Effector CD4-positive, alpha-beta T cell (primary cell): ENCODE measurements at places on chromosomes 11 and 22.

DNA sequence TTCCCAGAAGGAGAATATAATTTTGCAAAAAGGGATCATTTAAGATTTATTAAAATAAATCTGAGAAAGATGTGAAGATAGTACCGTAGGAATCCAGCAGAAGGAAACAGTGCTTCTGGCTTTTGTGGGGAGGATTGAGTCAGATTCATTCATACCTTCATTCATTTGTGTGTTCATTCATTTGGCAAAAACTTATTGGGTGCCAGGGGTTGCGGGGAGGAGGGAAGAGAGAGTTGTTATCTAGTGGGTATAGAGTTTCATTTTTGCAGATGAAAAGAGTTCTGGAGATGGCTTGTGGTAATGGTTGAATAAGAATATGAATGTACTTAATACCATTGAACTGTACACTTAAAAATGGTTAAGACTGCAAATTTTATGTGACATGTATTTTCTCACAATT lies 31.1 kb downstream of the BMAL1 start:
- no peak for DNase-seq

- no peak for DNase-seq
These were observed 43.8 kb downstream of the RTL6 start for GRCh38 chr22:44454113-44454769.

DNA sequence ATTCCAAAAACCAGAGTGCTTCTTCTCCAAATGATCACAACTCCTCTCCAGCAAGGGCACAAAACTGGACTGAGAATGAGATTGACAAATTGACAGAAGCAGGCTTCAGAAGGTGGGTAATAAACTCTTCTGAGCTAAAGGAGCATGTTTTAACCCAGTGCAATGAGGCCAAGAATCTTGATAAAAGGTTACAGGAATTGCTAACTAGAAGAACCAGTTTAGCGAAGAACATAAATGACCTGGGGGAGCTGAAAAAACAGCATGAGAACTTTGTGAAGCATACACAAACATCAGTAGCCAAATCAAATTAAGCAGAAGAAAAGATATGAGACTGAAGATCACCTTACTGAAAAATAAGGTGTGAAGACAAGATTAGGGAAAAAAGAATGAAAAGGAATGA lies 15.5 kb downstream of the OR52M1 start:
- DNase-seq = no peak

DNA sequence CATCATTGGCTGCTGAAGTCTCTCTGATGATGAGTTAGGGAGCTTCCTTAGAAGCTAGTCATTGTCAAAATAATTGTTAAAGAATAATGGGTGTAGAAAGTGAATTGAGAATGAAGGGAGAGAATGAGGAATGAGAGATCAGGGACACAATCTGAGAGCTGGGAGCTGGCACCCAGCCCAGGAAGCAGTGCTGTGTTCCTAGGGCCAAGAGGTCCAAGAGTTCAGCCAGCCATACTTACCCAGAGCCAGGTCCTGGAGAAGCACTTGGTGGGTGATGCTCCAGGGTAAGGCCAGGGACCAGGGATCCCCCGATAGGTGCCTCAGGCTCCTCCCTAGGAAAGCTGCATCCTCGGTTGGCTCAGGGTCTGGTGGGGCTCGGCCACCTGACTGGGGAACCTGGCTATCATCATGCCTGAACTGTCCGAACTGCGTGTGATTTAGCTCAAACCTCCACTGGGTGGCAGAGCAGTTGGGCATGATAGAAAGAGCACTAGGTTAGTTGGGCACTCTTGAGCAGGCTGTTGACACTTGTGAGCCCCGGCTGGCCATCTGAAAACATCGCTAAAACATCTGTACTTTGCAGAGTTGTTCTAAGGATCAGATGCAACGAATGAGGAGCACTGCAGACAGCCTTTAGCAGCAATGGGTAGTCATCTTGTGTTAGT lies 123.9 kb upstream of the NCAM1 start:
- no peak for DNase-seq

DNA sequence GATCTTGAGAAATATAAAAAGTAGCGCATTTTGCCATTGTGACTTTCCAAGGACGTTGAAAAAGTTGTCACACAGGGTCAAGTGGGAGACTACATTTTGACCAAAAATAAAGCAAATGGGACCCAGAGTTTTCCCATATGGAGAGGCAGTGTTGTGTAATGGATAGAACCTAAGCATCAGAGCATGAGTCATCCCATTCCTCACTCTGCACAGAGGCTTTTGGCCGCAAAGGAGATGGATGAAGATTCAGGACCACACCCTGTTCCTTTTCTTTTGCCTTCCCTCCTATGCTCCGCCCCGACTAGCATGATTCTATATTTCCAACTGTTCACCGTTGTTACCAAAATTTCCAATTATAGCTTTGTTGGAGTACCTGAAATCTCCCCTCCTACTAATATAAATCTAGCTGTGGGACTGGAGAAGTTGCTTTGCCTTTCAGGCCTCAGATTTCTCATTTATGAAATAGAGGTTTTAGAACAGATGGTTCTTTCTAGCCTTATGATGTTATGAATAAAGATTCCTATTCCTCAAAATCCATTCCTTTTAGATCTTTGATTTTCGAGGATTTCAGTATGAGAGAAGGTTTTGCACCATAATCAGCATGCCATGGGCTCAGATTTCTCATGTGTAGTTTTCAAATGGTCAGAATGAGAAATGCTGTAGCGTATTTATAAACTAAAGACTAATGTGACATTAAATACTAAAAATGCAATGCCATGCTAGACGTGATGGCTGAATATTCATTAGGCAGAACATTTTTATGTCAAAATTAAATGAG lies 921.9 kb upstream of the TENM4 start:
- no peak for DNase-seq

- DNase-seq = no peak
These were observed 415.9 kb downstream of the ETS1 start for GRCh38 chr11:128171506-128171905.

DNA sequence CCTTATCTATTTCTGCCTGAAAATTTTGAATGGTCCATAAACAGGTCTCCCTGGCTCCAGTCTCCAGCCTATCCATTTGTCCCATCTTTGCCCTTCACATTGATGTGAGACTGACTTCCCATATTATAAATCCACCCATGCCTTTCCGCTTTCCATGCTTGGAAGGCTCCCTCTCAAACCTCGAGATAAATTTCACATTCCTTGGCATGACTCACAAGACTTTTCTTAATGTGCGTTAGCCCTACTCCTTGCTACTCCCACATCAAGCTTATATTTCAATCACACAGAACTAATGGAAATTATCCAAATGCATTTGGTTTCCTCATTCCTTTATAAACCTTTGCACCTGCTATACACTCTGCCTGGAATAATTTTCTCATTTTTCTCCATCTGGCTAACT lies 163.7 kb upstream of the NTM start:
- no peak for DNase-seq

GRCh38 chr11:62061356-62062222 lies 62.2 kb upstream of the INCENP start:
- no peak for DNase-seq

DNA sequence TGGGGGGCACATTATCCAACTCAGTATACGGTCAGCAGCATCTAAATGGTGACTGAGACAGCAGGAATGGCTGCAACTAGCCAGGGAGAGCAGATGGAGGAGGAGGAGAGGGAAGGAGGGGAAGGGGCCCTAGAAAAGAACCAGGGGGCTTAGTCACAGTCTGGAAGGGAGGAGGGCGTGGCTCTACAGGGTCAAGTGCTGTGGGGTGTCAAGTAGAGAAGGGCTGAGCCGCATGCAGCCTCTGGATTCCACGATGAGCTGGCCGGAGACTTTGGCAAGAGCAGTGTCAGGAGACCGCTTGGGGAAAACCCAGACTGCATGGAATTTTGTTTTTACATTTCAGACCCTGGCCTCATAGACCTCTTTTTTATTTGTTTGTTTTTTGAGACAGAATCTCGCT lies 25.8 kb upstream of the PPFIA1 start:
- no peak for DNase-seq

- peak; percentile 23 for DNase-seq
These were observed 41.7 kb upstream of the AQP11 start for GRCh38 chr11:77547863-77548551.

GRCh38 chr11:8381871-8382396 lies 118.3 kb upstream of the LMO1 start:
- DNase-seq = no peak

DNA sequence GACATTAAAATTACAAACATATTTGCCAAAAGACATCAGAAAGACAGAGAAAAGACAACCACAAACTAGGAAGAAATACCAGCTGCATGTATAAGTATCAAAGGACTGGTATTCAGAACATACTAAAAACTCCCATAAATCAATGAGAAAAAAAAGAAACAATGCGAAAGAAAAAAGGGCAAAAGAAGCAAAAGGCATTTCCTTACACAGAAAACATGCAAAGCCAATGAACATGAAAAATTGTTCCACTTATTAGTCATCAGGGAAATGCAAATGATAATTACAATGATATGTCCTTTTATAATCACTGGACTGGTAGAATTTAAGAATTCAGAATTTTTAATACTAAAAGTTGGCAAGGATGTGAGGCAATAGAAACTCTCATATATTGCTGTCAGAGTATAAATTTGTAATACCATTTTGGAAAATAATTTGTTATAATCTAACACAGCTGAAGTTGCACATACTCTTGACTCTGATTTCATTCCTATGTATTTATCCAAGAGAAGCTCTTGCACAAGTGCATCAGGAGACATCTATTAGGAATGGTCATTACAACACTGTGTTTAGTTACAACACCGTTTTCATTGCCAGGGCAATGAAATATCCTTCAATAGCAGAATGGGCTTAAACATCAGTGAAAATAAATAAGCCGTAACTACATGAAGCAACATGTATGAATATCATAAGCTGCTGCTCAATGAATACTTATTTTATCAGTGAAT lies 279.7 kb downstream of the SWAP70 start:
- DNase-seq = no peak

DNA sequence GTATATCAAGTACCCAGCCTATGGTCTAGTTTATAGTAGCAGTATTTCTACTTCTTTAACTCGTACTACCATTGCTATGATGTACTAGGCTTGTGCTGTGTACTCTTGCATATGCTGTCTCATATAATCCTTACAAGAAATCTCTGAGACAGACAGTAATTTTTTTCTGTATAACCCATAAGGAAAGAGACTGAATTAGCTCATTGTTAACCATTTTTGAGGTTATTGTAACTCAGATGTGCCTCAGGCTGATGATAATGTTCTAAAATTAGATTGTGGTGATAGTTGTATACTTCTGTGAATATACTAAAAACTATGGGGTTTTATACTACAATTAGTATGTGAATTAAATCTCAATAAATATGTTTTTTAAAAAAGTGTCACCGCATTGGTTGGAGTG lies 112.2 kb upstream of the RRM1 start:
- no peak for DNase-seq

DNA sequence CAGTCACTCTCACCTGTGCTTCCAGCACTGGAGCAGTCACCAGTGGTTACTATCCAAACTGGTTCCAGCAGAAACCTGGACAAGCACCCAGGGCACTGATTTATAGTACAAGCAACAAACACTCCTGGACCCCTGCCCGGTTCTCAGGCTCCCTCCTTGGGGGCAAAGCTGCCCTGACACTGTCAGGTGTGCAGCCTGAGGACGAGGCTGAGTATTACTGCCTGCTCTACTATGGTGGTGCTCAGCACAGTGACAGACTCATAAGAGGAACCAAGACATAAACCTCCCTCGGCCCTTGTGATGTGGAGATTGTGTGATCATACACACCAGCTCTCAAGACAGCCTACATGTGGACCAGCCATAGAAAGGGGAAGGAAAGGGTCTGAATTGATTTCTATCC lies 113.3 kb downstream of the ZNF280B start:
- DNase-seq = no peak
